ENCODE measurements at places on chromosomes 5 and 9.
A peak's percentile ranks its signal among the peaks of the same experiment; 100 is the strongest.

DNA sequence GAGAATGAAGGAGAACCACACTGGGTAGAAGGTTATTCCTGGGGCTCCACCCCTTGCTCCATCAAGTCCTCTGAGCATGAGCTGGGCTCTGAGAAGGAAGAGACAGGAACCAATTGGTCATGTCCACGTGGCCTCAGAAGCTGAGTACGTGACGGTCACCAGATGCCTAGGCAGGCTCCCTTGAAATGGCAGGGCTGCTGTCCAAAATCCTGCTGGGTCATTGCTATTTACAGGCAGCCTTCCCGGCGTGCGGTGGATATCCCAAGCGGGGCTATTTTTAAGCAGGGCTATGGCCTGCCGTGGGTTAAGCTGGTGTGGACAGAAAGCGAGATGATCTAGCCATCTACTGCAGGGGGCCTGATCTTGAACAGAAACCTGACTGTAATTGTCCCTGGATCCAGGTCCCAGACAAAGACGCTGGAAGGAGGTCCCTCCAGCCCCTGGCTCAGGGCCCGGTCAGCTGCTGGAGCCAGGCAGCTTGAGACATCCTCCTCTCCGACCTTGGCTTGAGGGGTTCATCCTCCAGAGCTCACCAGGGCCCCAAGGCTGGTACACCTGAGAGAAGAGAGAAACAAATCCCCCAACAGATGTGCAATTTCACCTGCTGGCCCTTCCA, 550 bp upstream of the CKMT2 start:
- no peak for DNase-seq
- peak overlapping the region; percentile 81 for H3K4me3 ChIP-seq
- no peaks in the 10 kb centered on the region for H3K27me3 ChIP-seq
- peaks cover 12% of the 10 kb centered on the region for H3K4me1 ChIP-seq
- H3K36me3 ChIP-seq, result peaks cover 1% of the 10 kb centered on the region

GRCh38 chr9:134955801-134956200, 38.1 kb upstream of the FCN1 start:
- H3K27ac ChIP-seq, result no peak overlapping the region
- no peaks in the 10 kb centered on the region for H3K36me3 ChIP-seq
- no peak for DNase-seq
- H3K27me3 ChIP-seq, result peaks cover 4% of the 10 kb centered on the region

DNA sequence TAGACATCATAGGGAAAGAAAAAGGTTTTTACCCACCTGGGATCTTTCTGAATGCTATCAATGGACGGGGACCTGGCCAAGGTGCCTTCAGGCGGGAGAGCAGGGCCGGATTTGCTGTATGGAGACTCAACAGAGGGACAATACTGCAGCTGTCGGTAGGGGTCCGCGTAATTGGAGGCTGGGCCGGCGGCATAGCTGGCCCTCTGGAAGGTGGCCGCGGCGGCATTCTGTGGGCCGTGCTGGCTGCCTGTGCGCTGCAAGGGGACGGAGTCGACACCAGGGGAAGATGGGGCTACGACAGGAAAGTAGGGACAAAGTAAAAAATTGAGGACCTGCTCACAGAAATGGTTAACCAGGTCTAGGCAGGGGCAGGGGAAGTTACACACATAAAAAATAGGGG, 557.9 kb downstream of the CTNND2 start:
- H3K27ac ChIP-seq, result peak overlapping the region; percentile 17
- no peaks in the 10 kb centered on the region for H3K27me3 ChIP-seq
- no peak overlapping the region for H3K4me3 ChIP-seq
- H3K36me3 ChIP-seq, result peaks cover 17% of the 10 kb centered on the region
- H3K4me1 ChIP-seq, result peaks cover 4% of the 10 kb centered on the region
- no peak for DNase-seq

DNA sequence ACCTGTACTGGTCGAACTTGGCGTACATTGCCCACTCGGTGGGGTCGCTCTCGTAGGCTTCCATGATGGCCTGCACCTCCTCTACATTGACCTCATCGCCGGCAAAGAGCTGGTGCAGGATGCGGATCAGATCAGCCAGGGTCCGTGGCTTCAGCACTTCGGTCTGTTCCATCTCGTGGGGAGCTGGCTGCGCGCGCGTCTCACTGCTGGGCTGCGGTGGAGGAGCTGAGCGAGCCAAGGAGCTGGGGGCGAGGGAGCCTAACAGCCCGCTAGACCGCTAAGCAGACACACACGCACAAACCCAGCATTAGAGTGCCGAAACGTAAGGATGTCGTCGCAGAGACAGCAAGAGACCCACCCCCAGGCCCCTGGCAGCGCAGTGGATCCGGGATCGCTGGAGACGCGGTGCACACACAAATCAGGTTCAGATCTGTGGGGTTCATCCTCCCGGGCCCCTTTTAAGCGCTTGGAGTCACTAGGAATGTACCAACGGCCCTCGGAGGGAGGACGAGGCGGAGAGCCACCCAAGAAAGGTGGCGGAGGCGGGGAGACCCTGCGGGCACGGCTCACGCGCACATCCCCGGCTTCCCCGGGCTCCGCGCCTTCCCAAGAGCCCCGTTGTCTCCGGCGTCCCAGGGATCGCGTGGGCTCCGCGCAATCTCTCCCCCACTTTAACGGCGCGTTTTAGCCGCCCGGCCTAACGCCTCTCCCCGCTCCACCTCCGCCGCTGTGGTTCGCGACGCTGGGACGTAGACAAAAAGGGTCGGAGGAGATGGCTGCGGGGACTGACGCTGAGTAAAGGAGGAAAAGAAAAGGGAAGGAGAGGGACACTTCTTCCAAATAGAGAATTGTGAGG, at the start of gene CDO1:
Gene CDO1 (minus strand): TSS at position 434 of the 856 bp plus-strand sequence. CDS start 262 bp downstream, at position 172.
- peak within 1 kb of the TSS; percentile 96 for H3K27ac ChIP-seq
- H3K27me3 ChIP-seq, result peaks cover 31% of the 10 kb centered on the region
- H3K4me3 ChIP-seq, result peak within 1 kb of the TSS; percentile 96
- peaks cover 16% of the 10 kb centered on the region for H3K4me1 ChIP-seq

DNA sequence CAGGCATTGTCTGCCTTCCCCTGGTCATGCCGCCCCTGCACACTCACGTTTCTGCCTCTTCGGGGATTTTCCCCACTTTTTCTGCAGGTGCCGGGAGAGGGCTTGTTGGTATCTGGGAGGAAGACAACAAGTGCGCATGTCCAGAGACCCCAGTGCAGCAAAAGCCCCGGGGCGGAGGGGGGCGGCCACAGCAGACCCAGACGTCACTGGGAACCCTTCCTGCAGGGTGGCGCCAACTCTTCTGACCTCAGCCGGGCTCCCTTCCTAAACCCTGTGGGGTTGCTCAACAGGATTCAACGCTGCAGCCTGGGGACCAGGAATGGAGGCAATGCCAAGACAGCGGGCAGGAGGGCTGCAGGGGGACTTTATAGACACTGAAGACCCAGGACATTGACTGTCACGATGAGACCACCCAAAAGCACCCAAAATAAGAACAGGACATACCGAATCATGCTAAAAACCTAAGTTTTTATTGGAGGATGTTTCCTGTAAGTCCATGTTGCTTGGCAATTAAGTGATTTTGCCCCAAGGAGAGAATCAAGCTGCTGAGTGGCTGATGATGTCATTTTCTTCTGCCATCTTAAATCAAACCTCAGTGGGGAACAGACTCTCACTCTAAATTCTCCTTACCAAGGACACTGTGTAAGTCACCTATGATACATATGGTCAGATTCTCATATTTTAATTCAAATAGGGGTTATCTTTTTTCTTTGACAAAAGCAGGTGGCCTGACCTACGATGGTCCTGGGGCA, 62.9 kb upstream of the SIMC1 start:
- peak overlapping the region; percentile 8 for H3K27ac ChIP-seq
- no peak for DNase-seq
- no peaks in the 10 kb centered on the region for H3K4me1 ChIP-seq
- no peaks in the 10 kb centered on the region for H3K36me3 ChIP-seq
- no peak overlapping the region for H3K4me3 ChIP-seq
